Lung microvascular endothelial cell (primary cell): ENCODE measurements at places on chromosomes 1 and 21. TPM values are rescaled to one million over a fixed set of nuclear protein-coding genes. Genes with fewer than 3 reads are reported as not detected.
A peak's percentile ranks its signal among the peaks of the same experiment; 100 is the strongest.

Gene IRF6
- under 0.01 and 1.5 TPM in 2 replicates for total RNA-seq

Gene PRKCZ
- 14.2 and 29.8 TPM in 2 replicates for total RNA-seq

DNA sequence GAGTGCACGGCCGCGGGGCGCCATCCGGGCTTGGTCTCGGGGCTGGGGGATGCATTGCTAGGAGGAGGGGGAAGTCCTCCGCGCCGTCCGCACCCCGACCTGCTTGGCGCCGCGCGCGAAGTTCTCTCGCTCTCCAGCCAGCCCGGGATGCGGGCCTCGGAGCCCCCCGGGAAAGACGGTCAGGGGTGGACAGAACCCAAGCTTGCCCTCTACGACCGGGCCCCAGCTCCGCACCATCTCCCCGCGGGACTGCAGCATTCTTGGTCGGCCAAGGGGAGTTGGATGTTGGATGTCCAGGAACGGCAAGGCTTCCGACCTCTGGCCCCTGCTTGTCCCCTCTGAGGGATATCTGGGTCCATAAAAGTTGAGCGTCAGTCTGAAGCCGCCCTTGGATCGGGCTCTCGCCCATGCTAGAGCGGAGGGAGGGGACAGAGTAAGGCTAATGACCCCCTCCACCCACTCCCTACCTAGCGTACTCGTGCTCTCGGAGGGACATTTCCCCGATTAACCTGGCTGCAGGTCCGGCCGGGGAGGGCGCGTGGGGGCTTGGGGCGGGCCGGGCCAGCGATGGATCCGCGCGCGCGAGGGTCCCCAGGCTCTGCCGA, 522 bp downstream of the DISP3 start:
- DNase-seq: no peak

- DNase-seq: no peak
Observed at GRCh38 chr1:69524015-69524414, 43.7 kb upstream of the LRRC7 start.

DNA sequence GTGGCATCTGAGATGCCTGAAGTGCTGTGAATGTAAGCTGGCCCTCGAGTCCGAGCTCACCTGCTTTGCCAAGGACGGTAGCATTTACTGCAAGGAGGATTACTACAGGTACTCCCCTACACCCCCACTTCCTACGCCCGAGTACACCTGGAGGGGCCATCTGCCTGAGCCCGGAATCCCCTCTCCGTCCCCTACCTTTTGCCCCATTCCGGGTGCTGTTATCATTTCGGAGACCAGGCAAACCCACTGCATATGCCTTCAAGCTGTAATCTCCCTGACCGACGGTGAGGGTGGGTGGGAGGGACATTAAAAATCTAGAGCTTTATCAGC, 2.9 kb downstream of the LHX9 start:
- DNase-seq: no peak

DNA sequence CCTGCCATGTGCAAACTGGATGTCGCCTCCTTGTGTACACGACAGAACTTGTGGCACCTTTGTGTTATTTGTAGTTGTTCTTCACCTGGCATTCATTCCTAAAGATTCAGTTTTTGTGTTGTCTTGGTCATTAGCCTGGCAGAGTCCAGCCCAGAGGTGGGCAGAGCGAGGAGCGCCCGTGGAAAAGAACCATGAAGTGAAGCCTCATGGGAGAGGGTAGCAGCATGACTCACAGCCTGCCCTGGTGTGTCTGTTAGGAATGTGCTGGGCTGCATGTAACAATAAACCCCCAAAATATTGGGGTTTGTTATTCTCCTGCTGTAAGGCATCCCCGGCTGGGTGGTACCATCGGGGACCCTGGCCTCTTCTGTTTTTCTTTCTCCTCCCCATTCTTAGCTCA, 124.9 kb upstream of the TMEM51 start:
- no peak for DNase-seq

DNA sequence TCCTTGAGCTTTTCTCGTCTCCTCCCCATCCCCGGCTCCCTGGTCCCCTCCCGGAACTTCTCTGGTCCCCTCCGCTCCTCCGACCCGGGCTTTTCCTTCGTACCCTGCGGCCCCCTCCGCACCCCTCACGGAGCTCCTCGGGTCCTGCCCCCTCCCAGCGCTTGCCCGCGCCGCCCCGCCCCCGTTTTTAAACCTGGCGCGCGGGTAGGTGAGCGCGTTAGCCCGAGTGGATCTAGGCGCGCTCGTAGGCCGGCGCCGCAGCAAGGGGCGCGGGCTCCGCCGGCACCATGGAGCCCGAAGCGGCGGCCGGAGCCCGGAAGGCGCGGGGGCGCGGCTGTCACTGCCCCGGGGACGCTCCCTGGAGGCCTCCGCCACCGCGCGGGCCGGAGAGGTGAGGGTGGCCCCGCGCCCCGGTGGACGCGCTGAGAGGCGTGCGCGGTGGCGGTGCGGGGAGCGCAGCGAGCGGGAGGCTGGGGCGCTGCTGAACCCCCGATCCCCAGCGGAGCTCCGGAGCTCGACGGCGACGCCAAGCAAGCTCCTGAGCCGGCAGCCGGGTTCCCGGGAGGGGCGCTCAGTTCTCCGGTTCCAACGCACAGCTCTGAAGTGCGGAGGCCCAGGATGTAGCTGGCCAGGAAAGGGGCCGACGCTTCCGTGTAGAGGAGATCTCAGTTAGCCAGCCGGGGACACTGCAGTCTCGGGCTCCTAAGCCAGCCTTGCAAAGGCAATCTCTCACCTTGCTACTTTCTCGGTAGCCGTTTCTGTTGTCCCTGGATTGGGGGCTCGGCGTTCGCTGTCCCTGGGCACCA, at the start of gene RIPPLY3:
Gene RIPPLY3 (plus strand): TSS at position 217 of the 806 bp plus-strand sequence. CDS start 71 bp downstream, at position 288.
- peak; percentile 3 for DNase-seq

- no peak for DNase-seq
Observed at GRCh38 chr1:183030053-183030452, 6.8 kb downstream of the LAMC1 start.

DNA sequence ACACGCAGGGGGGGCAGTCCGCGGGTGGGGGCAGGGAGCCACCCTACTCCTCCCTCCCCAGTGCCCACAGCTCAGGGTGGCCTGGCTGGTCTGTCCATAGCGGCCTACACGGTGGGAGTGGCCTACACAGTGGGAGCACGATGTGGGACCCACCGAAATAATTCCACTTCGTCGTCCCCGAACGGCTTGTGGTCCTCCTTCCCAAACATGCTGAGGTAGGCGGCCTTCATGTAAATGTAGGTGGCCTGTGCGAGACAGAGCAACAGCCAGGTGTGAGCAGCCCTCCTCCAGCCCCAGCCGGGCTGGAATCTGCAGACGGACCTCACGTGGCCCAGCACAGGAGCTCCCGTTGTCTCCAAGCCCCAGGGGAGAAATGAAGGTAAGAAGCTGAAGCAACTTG, 34.4 kb downstream of the TTC39A start:
- DNase-seq: no peak
